ENCODE measurements at places on chromosomes 11 and 22. TPM values are rescaled to one million over a fixed set of nuclear protein-coding genes. Genes with fewer than 3 reads are reported as not detected.

- no peak overlapping the region for H3K27ac ChIP-seq
- H3K4me3 ChIP-seq, result no peak overlapping the region
- DNase-seq, result no peak
- H3K4me1 ChIP-seq, result no peaks in the 10 kb centered on the region
- no peaks in the 10 kb centered on the region for H3K36me3 ChIP-seq
Observed at GRCh38 chr22:44357296-44357965, 44.7 kb upstream of the SHISAL1 start.

GRCh38 chr11:75087319-75088305 is 9.1 kb downstream of the OR2AT4 start:
- peaks cover 3% of the 10 kb centered on the region for H3K27me3 ChIP-seq
- no peaks in the 10 kb centered on the region for H3K36me3 ChIP-seq
- no peak overlapping the region for H3K27ac ChIP-seq
- DNase-seq, result no peak
- no peaks in the 10 kb centered on the region for H3K4me1 ChIP-seq

DNA sequence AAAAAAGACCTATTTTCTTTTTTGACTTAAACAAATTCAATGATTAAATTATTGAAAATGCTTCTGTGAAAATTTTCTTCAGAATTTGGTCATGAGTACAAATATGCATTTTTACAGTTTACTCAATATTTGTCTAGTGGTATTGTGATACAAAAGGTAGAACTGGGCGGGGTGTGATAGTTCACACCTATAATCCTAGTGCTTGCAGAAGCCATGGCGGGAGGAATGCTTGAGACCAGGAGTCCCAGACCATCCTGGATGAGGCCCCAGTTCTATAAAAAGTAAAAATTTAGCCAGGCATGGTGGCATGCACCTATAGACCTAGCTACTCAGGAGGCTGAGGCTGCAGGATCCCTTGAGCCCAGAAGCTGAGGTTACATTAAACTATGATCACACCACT is 90.6 kb downstream of the ARHGAP42 start:
- H3K4me3 ChIP-seq, result no peak overlapping the region
- no peak overlapping the region for H3K27ac ChIP-seq
- H3K27me3 ChIP-seq, result no peaks in the 10 kb centered on the region
- H3K4me1 ChIP-seq, result no peaks in the 10 kb centered on the region

The OR10D3 gene
- total RNA-seq, result not detected

DNA sequence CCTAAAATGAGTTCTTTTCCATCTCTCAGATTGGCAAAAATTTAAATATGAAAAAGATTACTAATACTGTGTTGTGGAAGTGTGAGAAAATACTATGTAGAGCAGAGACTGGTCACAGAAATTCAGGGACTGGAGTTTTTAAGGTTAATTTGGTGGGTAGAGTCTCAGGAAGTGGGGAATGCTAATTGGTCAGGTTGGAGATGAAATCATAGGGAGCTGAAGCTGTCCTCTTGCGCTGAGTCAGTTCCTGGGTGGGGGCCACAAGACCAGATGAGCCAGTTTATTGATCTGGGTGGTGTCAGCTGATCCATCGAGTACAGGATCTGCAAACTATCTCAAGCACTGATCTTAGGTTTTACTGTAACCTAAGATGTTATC is 29.4 kb upstream of the TMEM86A start:
- H3K4me3 ChIP-seq, result no peak overlapping the region
- no peak for DNase-seq
- no peaks in the 10 kb centered on the region for H3K27me3 ChIP-seq
- no peaks in the 10 kb centered on the region for H3K36me3 ChIP-seq

The SMIM35 gene
- total RNA-seq, result 0.40 TPM

DNA sequence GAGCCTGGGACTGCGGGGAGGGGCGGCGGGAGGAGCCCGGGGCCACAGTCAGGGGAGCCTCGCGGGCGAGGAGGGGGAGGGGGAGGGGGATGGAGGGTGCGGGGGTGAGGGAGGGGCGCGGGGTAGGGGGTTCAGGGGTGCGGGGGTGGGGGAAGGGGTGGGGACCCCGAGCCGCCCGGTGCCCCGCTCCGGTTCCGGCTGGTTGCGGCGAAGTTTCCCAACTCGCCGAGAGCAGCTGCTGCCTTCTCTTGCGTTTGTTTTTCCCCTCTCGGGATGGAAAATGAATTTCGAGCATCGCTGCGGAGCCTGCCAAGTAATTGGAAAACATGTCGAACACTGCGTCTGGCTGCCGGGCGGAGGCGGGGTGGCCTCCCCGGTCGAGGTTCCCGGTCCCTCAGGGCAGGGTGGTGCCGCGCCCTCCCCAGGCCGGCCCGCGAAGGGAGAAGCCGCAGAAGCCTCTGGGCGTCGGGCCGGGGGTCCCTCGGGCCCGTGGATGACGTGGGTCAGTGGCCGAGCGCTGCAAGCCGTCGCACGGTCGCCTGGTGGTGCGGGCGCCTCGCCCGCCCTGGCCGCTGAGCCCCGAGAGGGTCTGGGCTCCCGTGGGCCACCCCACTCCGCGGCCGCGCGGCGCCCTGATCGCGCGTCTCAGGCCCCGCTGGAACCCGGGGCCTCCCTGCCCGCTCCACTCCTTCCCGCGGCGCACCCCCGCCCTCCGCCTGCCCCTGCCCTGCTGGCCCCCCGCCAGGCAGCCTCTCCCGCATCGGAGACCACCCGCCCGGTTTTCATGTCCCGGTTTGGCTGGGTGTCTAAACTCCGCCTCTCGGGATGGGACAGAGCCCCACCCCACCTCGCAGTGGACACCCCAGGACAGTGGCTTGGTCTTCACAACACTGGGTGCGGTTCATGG is 12.1 kb downstream of the SPATA19 start:
- no peaks in the 10 kb centered on the region for H3K4me1 ChIP-seq
- H3K27me3 ChIP-seq, result no peaks in the 10 kb centered on the region
- H3K27ac ChIP-seq, result no peak overlapping the region
- no peaks in the 10 kb centered on the region for H3K36me3 ChIP-seq

DNA sequence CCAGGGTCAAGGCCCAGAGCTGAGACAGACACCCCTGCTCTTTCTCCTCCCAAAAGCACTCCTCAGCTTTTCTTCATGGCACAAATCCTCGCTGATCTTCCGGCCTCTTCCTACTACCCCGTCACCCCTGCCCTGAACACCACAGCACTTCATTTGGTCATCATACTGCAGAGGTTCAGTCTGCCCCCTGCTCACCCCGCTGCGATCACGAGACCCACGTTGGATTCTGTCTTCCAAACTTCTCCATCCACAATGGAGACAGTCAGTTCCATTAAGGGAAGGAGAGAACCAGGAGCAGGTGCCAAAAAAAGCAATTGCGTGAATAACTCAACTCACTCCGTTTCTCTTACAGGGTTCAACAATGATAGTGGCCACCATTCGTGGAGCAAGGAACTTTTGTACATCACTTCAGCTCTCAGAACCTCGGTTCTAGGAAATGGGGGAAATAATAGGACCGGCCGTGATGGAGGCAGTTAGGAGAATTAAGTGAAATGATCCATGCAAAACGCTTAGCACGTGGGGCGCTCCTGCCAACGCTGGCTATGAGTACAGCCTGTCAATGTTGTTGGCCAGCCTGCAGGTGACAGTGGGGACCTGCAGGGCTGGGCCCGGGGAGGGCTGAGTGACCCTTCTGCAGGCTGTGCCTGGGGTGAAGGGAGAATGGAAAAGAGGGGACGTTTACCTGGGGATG is 45.9 kb downstream of the MN1 start:
- no peak overlapping the region for H3K4me3 ChIP-seq
- H3K36me3 ChIP-seq, result no peaks in the 10 kb centered on the region
- no peaks in the 10 kb centered on the region for H3K4me1 ChIP-seq
- no peaks in the 10 kb centered on the region for H3K27me3 ChIP-seq

- H3K27ac ChIP-seq, result no peak overlapping the region
- DNase-seq, result no peak
- no peaks in the 10 kb centered on the region for H3K36me3 ChIP-seq
- H3K27me3 ChIP-seq, result no peaks in the 10 kb centered on the region
- no peaks in the 10 kb centered on the region for H3K4me1 ChIP-seq
Observed at GRCh38 chr22:42927966-42928365, 70.9 kb upstream of the ARFGAP3 start.

GRCh38 chr11:20353829-20354434 is 9.6 kb upstream of the HTATIP2 start:
- no peaks in the 10 kb centered on the region for H3K27me3 ChIP-seq
- H3K4me3 ChIP-seq, result no peak overlapping the region
- H3K36me3 ChIP-seq, result no peaks in the 10 kb centered on the region
- H3K4me1 ChIP-seq, result no peaks in the 10 kb centered on the region
- no peak for DNase-seq

DNA sequence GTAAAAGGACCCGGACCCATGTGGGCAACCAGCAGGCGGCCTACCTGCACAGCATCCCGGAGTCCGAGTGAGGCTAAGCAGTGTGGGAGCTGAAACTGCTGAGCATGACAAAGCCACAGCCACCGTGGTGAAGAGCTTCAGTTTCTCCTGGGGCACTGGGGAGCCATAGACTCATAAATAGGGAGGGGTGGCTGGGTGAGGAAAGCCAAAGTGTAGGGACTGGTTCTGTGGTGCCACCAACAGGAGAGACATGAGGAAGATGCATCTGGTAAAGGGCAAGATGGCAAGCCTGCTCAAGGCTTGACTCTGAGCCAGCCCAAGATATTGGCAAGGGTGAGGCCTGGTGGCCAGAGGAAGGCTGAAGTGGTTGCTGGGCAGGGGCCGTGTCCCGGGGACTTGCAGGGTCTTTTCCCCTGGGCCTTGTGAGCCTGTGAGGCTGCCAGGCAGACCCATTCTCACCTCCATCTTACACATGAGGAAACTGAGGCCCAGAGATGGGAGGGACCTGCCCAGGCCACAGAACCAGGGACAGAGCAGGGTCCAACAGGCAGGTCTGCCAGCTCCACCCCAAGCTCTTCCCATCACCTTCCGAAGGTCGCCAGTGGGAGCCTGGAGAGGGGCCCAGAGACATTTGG is 30.4 kb downstream of the CYTH4 start:
- H3K36me3 ChIP-seq, result peaks cover 32% of the 10 kb centered on the region
- H3K27me3 ChIP-seq, result no peaks in the 10 kb centered on the region
- H3K4me1 ChIP-seq, result peaks cover 63% of the 10 kb centered on the region
- no peak for DNase-seq
- no peak overlapping the region for H3K4me3 ChIP-seq

GRCh38 chr11:65625628-65626342 is 10.2 kb downstream of the PCNX3 start:
- peaks cover 7% of the 10 kb centered on the region for H3K4me1 ChIP-seq
- no peak overlapping the region for H3K27ac ChIP-seq
- H3K36me3 ChIP-seq, result peaks cover 54% of the 10 kb centered on the region
- peak; percentile 73 for DNase-seq
- H3K27me3 ChIP-seq, result no peaks in the 10 kb centered on the region
- no peak overlapping the region for H3K4me3 ChIP-seq

DNA sequence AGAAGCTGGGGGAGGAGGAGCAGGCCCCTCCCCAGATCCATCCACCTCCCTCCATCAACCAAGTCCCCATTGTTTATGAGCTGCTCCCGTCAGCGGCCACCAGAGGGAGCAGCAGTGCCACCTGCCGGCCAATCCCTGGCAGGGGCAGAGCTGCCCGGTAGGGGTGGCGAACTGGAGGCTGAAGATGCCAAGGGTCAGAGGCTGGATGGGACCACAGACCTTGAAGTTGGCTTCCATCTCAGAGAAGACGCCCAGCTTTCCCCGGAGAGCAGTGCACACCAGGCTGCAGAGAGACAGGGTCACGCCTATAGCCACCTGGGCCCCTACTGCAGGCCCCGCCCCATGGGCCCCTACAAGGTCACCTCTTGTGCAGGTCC is 3.6 kb downstream of the FIBP start:
- H3K36me3 ChIP-seq, result peaks cover 17% of the 10 kb centered on the region
- peak; percentile 75 for DNase-seq
- H3K4me1 ChIP-seq, result peaks cover 48% of the 10 kb centered on the region
- no peak overlapping the region for H3K4me3 ChIP-seq

The CASP5 gene
- total RNA-seq, result not detected

GRCh38 chr11:110870816-110871522 is 158.7 kb upstream of the ARHGAP20 start:
- H3K36me3 ChIP-seq, result no peaks in the 10 kb centered on the region
- no peaks in the 10 kb centered on the region for H3K27me3 ChIP-seq
- no peak overlapping the region for H3K27ac ChIP-seq

The CHORDC1 gene
- total RNA-seq, result 121 TPM

GRCh38 chr11:40513281-40513680 is 946.2 kb downstream of the LRRC4C start:
- H3K36me3 ChIP-seq, result no peaks in the 10 kb centered on the region
- DNase-seq, result no peak
- no peak overlapping the region for H3K4me3 ChIP-seq
- no peak overlapping the region for H3K27ac ChIP-seq
- H3K4me1 ChIP-seq, result no peaks in the 10 kb centered on the region
- H3K27me3 ChIP-seq, result no peaks in the 10 kb centered on the region

The NAALAD2 gene
- not detected for total RNA-seq

GRCh38 chr22:35649026-35649553 is 844 bp downstream of the APOL6 start:
- H3K4me1 ChIP-seq, result peaks cover 40% of the 10 kb centered on the region
- DNase-seq, result no peak

- H3K36me3 ChIP-seq, result no peaks in the 10 kb centered on the region
- H3K27me3 ChIP-seq, result no peaks in the 10 kb centered on the region
- DNase-seq, result no peak
Observed at GRCh38 chr11:117071344-117071787, 26.9 kb downstream of the SIK3 start.

DNA sequence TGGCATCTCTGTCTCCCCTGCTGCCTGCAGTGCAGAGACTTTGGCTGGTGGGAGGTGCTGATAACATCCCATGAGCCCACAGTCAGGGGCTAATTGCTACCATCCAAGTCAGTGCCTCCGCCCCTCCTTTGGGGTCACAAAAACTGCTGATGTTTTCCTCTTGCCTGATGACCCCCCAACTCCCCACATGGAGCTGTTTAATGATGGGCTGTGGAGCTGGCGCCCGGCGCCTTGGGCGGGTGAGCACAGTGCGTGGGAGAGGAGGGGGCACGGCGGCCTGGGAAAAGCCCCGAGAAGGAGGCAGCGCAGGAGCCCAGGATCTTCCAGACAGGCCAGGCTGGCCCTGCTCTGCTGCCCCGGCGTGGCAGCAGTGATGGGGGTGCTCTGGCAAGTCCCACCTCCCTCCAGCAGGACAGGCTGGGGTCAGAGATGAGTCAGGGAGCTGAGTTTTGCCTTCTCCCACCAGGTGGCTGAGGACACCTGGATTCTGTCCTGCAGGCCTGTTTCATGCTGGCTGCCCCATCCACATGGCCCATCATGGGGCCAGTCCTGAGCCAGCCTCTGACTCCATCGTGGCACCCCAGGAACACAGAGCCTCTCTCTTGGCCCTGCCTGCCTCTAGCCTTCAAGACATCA is 43.8 kb downstream of the NECTIN1 start:
- peaks cover 4% of the 10 kb centered on the region for H3K27me3 ChIP-seq
- no peaks in the 10 kb centered on the region for H3K4me1 ChIP-seq
- H3K4me3 ChIP-seq, result no peak overlapping the region
- H3K36me3 ChIP-seq, result no peaks in the 10 kb centered on the region
- no peak for DNase-seq

The CNTF gene
- total RNA-seq, result 3.4 TPM

GRCh38 chr11:57761301-57762234 is at the start of gene CTNND1:
CTNND1 (plus strand) TSS chr11:57761802; CDS start chr11:57791479, 29,677 bp downstream.
- no peak within 1 kb of the TSS for H3K4me3 ChIP-seq
- no peaks in the 10 kb centered on the region for H3K36me3 ChIP-seq
- no peak for DNase-seq

GRCh38 chr22:37077802-37078448 is 26.4 kb downstream of the KCTD17 start:
- no peak overlapping the region for H3K27ac ChIP-seq
- no peaks in the 10 kb centered on the region for H3K36me3 ChIP-seq
- DNase-seq, result peak; percentile 79
- H3K4me3 ChIP-seq, result no peak overlapping the region
